ENCODE measurements at places on chromosomes 16 and 17. TPM values are rescaled to one million over a fixed set of nuclear protein-coding genes. Genes with fewer than 3 reads are reported as not detected.

Gene CRYBA1
- not detected for total RNA-seq

Gene C16orf74
- 9.4 TPM for total RNA-seq

Gene DHRS7C
- not detected for total RNA-seq

Gene SLFN14
- total RNA-seq, result not detected

Gene TNFRSF17
- not detected for total RNA-seq

Gene WNT9B
- total RNA-seq, result not detected

Gene P2RX5
- total RNA-seq, result 21.8 TPM

Gene TEN1
- 25.3 TPM for total RNA-seq
